ENCODE measurements at places on chromosomes 16 and 17.

- DNase-seq, result no peak
Observed at GRCh38 chr16:10813099-10813455, 5.5 kb downstream of the TVP23A start.

- DNase-seq, result no peak
Observed at GRCh38 chr17:77132411-77133086, 8.2 kb upstream of the SEC14L1 start.

DNA sequence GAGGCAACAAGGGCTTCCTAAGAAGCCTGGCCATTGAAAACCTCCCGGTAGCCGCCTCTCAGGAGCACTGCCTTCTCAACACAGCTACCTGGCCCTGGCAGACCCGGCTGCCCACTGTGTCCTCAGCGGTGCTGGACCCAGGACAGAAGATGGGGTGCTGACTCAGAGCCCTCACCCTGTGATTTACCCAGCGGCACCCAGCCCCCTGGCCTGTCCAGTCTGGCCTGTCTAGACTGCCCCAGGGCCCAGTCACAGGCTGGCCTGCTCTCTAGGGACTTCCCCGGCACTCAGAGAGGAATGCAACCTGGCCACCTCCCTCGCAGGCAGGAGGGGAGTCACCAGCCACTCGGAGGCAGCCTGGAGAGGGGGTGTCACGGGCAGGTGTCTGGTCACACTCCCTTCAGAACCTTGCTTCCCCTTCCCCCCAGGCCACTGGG, 20.1 kb downstream of the PIEZO1 start:
- DNase-seq, result no peak

- no peak for DNase-seq
Observed at GRCh38 chr17:36495076-36495578, 8.6 kb downstream of the ZNHIT3 start.

GRCh38 chr16:9330095-9330494, 238.7 kb downstream of the HAPSTR1 start:
- DNase-seq, result no peak

DNA sequence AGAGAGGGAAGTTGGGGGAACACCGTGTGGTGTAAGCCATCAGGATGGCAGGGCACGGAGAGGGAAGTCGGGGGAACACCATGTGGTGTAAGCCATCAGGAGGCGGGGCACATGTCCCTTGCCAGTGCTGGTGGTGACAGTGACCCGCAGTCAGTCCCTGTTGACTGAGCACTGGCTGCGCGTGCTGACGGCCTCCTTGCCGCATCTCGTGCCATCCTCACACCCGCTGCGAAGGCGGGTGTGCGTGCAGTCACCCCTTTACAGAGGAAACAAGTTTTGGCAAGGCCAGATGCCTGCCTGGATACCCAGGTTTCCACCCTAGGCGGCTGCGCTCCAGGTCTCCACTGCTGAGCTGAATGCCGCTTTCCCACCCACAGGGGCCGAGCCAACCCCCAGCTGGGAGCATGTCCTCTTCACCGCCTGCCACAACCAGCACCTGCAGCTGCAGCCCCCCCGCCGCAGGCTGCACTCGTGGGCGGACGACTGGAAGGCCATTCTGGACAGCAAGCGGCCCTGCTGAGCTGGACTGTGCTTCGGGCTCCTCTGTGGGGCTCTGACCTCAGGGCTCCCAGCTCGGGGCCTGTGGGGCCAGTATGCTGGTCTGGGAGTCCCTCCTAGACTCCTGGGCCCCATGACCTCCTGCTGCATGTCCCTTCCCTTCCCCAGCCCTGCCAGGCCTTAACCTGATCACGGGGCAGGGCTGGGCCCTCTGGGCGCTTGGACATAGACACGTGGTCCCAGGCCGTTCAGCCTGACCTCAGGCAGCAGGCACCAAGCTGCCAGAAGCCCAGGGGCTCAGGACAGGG, 43.5 kb downstream of the NT5M start:
- no peak for DNase-seq

DNA sequence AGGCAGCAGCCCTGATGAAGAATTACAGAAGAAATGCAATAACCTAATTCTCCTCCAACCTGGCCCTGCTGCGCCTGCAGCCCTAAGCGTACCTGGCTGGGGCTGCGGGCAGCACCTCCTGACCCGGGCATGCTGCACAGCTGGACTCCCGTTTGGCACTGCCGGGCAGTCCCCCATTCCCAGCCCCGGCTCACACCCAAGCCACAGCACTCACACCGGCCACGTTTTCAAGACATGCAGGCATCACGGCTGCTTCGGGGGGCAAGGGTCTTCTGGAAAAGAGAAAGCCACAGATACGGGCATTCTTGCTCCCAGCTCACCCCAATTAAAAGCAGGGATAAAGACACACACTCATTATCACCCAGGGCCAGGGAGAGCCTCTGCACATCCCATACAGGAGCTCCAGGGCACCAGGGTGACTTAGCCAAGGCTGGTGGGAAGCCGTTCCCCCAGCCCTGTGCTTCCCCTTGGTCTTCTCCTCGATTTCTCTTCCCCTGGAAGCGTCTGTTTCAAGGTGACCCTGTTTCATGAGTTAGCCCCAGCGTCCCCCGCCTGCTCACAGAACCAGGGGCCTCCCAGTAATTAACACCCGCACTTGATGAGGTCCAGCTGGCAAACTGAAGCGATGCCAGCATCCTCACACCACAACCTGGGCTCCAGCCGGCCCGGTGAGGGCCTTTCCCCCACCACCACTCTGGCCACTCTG, 216.7 kb downstream of the C16orf78 start:
- no peak for DNase-seq

- DNase-seq, result no peak
Observed at GRCh38 chr16:4293822-4294457, 21.1 kb upstream of the TFAP4 start.

DNA sequence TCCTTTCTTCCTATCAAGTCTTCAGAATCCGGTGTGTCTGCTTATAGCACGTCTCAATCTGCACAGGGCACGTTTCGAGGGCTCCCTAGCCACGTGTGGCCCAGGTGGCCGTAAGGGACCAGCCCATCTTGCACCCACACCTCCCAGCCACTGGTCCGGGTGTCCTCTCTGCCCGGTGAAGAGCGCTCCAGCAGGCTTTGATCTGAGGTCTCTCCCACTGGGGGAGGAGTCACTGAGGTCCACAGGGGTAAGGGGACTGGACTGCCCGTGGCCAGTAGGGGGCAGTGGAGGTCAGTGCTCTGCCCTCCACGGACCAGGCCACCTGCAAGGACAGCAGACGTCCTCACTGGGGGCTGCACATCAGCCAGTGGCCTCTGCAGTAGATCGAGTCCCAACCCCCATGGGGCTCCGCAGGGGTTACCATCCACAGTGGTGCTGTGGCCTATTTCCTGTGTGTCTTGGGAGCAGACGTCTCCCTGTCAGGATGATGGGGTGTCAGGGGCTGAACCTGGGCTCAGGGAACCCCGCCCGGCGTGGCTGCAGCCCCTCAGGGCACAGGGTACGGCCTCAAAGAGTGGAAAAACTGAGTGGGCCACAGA, 204.1 kb upstream of the CIBAR2 start:
- no peak for DNase-seq

DNA sequence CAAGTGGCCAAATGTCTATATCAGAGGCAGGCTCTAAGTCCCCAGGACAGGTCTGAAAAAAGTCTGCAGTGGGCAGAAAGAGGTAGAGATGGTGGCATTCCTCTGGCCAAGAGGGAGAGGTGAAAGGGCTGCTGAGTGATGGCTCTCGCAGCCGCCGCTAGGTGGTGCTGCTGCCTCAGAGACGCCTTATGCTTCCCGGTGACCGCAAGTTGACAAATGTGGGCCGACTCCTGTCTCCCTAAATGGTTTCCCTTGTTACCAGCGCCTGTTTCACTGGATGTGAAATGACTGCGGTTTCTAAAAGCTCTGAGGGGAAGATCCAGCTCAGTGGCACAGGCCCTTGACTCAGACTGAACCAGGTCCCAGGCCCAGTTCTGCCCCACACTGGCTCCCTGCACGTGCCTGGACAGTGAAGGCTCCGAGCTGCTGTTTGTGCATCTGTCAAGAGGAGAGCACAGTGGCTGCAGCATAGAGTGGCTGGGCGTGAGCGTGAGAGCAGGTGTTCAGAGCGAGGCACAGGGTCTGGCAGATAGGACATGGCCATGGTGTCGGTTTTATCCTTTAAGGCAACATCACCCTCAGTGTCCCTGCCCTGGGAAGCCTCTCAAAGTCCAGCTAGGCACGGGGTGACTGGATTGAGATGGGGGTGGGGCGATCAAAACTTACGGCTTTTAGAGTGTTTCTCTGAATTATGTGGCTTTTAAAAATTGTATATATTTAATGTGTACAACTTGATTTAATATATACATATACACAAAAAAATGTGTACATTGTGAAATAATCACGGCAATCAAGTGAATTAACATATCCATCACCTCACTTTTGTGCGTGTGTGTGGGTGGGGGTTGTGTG, 19.9 kb downstream of the CLEC16A start:
- DNase-seq, result peak; percentile 52

GRCh38 chr16:85141491-85142128, 29.3 kb upstream of the CIBAR2 start:
- DNase-seq, result no peak

DNA sequence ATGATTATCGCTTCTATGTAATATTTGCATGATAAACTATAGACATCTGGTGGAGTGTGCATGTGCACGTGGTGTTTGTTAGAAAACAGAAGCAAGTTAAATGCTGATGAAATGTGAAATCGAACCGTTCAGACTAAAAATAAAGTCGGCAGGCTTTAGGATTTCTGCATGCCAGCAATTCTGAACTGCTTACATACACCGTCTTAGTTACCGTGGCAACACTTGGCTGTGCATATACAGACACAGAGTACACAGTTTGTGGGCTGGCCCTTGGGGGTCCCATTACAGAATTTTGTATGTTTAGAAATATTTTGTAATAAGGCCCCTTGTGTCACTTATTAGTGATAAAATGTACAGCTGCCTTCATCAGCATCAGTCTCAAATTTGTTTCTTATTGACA, 605.5 kb downstream of the RBFOX1 start:
- no peak for DNase-seq

GRCh38 chr16:77445324-77445723, 10.5 kb upstream of the ADAMTS18 start:
- no peak for DNase-seq

DNA sequence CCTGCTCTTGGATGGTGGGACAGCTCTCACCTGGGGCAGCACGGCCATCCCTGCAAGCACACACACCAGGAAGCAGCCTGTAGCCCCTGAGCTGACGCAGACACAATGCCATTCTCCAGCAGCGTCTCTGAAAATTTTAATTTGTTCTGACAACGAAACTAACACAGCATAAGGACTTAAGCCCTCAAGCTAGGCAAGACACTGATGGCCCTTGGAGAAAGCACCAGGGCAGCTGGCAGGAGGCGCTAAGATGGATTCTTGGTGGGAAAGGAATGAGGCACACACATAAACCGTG, 2.7 kb upstream of the LIMD2 start:
- no peak for DNase-seq

DNA sequence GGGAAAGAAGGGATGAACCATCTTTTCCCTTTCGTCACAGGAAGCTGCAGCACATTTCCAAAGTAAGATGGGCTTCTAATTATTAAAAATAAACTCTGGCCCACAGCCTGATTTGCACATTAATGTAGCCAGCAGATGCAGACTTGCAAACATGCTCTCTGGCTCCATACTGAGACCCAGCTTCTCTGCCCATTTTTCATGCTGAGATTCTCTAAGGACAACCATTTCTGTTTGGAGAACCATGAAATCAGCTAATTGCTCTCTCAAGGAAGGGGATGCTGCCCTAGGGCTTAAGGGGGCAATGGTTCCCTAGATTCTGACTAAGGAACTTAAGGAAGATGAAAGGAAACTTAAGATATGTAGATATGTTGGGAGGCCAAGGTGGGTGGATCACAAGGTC, 63.0 kb upstream of the CES5A start:
- DNase-seq, result no peak

DNA sequence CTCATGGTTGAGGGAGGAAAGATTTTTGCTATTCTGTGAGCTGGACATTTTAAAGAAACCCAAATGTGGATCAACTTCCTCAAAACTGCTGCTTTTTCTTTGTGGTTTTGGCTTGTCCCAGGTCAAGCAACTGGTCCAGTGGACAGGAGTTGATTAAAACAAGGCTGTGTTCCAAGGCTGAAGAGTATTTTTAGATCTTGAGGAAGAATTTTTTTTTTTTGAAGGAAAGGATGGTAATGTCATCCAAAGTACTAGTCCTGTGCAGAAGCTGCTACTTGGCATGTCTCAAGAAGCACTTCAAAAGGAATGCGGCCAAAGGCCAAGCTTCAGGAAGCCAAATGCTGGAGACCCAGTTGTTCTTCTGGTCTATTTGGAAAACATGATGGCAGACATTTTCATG, 8.0 kb upstream of the MYH2 start:
- no peak for DNase-seq

DNA sequence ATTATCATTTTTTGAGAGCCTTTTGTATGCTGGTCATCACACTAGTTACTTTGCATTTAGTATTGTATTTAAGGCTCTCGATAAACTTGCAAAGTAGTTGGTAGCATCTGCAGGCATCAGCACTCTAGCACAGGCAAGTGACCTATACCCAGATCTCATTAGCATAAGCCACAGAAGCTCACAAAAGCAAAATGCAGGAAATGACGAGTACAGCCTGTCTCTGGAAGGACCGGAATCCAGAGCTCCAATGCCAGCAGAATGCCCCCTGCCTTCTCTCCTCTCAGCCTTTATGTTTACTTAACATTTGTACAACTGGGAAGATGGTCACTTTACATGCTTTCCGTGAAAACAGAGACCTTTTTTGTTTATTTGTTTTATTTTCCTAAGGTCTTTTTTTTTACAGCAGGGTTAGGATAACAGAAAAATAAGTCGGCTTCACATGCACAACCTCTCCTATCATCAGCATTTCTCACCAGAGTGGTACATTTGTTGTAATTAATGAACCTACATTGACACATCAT, 45.4 kb upstream of the MYOCD start:
- no peak for DNase-seq

GRCh38 chr17:37610971-37611370, 1.8 kb upstream of the SYNRG start:
- no peak for DNase-seq

DNA sequence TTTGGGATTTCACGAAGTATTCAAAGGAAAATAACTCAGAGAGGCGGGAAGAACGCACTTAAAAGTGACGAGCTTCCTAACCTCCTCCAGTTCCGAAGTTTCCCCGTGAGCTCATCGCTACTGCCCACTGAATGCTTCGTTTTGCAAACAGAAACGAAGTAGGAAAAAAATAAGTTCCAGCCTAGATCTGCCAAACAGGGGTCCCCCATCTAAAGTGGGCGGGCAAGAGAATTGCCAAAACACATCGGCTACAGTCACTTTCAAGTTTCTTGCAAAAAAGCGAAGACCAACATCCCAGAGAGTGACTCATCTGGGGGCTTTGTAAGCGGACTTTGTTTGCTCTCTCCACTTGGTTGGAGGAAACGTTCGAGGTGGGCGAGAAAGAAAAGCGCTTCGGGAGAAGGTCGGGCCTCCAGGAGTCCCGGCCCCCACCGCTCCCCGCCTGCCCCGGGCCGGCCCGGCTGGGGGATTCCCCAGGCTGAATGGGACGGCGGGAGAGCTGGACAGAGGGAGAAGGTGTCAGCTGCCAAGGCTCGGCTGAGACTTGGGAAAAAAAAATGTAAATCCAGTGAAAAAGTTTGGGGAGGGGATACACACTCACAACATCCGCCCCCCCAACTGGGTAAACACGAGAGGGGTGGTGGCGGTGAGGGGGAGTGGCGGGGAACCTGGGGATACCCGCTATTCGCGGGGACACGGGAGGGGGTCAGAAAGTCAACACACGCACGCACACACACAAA, 1.0 kb downstream of the VEZF1 start:
- no peak for DNase-seq
